T-helper 2 cell (primary cell): ENCODE measurements at places on chromosomes 3 and 15.
A peak's percentile ranks its signal among the peaks of the same experiment; 100 is the strongest.

DNA sequence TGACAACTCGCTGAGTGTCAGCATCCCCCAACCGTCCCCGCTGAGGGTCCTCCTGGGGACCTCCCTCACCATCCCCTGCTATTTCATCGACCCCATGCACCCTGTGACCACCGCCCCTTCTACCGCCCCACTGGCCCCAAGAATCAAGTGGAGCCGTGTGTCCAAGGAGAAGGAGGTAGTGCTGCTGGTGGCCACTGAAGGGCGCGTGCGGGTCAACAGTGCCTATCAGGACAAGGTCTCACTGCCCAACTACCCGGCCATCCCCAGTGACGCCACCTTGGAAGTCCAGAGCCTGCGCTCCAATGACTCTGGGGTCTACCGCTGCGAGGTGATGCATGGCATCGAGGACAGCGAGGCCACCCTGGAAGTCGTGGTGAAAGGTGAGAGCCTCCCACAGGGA is 35.4 kb downstream of the ACAN start:
- no peak for DNase-seq

DNA sequence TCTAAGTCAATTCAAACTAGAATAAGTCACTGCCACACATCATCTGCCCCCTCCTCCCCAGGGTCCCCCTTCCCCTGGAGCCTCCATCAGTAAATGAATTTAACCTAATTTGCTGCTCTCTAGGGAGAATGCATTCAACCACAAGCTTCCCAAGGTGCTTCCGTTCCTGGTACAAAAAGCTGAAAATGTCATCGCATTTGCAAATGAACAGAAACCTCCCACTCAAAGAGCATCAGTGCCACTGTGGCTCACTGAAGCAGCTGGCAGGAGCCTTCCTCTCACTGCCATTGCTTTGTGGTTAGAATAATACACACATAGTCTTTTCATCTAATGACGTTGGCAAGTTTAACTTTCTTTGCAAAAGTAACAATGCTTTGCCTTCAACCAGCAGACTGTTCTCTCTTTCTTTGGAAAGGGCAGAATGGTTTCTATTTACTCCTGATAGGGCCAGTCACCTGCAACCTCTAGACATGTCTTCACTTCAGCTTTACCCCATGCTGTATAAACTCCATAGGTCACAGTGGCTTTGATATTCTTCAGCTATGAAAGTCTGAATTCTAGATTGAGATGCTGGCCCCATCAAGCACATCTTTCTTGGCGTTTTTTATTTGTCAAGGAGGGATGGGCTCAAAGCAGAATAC is 238.1 kb downstream of the CPNE4 start:
- no peak for DNase-seq

GRCh38 chr3:36175916-36176461 is 204.3 kb upstream of the STAC start:
- DNase-seq, result no peak

- DNase-seq, result no peak
These were observed 67.9 kb downstream of the UNC13C start for GRCh38 chr15:54046093-54046492.

- DNase-seq, result no peak
These were observed 56.0 kb upstream of the DYNC1LI1 start for GRCh38 chr3:32626631-32627030.

GRCh38 chr3:23217872-23218554 is 14.9 kb downstream of the UBE2E2 start:
- no peak for DNase-seq

GRCh38 chr15:86854176-86854575 is 774.5 kb downstream of the AGBL1 start:
- no peak for DNase-seq

DNA sequence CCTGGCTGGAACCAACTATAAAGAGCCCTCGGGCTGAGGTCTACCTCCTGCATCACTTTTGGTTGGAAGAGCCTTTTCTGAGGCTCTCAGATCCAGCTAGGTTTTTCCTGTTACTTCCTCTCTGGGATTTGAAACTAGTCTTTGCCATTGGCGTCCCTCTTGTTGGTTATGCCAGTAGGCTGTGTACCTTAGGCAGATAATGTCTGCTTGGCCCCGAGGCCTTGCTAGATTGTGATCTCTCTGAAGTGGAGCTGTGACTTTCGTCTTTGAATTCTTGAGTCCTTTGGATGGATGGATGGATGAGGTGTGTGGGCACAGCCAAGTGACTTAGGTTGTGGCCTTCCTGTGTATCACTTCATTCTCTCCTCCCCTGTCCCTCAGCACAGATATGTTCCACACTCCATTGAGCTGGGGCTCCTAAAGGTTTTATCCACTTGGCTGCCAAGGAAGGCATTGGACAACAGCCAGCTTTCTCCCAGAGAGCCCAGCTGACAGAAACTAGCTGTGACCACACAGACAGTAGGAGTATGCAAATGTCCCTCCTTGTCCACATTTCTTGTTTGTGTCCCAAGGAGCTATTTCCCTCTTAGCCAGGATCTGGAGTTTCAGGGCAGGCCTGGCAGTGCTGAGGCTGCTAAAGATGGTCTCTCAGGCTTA is 7.9 kb upstream of the DNAJC17 start:
- DNase-seq, result no peak

- peak; percentile 48 for DNase-seq
These were observed at the start of gene APH1B for GRCh38 chr15:63277038-63277892. APH1B (plus strand) TSS chr15:63277605; CDS start chr15:63277624, 19 bp downstream.

GRCh38 chr3:48727511-48727910 is 10.5 kb upstream of the IP6K2 start:
- DNase-seq, result no peak

DNA sequence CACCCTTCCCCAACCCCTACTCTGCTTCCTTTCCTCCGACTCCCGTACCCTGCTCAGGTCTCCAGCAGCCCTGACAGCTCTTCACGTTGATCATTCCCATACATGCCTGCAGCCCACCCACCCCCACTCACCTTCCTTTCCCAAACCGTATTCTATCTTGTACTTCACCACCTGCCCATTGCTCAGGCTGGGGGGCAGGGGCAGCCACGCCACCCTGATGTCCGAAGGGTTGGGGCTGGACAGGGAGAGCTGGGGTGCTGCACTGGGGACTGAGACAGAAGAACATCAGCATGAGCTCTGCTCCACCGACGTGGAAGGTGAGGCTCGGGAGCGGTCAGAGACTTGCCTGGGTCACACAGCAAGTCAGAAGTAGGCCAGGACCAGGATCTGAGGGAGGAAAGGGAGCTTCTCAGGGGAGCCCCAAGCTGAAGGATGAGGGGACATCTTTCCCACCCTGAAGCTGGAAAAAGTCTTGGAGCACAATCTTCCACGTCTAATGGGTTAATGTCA is 16.5 kb upstream of the IGDCC3 start:
- no peak for DNase-seq

GRCh38 chr15:36117296-36117787 is 462.1 kb upstream of the CDIN1 start:
- DNase-seq, result no peak

- DNase-seq, result no peak
These were observed 213.3 kb downstream of the SLC9A9 start for GRCh38 chr3:143634991-143635390.

GRCh38 chr3:128845778-128846485 is 33.5 kb upstream of the ACAD9 start:
- DNase-seq, result peak; percentile 50

DNA sequence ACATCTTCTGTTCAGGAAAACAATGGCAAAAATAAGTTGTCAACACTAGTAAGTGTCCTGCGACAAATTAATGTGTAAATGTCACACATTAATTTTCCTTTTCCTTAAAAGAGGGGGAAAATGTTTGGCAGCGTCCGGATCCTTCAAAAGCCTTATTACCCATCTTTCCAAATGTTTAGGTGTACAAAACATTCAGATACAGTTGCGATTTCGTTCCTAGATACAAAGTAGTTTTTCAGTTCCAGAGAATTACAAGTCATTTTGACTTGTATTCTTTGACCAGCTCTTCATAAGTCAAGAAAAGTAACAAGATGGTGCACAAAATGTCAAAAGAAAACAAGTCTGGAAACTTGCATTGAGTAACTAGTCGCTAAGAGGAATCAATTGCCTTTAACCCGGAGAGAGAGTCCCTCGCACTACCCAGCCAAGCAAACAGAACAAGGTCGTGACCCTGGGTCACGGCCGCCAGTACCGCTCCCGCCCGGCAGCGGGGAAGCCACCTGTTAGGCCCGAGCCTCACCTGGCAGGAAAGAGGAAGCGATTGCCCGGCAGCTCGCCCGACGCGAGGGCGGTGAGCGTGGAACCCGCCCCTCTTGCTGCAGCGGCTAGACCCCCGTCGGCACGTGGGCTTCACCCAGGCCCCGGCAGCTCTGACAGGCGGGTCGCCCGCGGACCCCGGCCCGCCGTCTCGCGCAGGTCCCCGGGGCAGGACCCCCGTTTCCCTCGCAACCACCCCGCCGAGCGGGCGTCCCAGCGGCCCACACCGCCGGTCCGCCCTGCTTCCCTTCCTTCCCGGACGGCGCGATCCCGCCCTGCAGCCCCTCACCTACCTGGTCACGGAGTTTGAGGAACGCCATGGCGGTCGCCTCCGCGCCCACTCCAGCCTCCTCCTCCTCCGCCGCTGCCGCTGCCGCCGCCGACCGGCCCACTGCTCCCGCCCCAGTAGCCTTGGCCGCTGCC is 61.0 kb upstream of the ANKRD28 start:
- DNase-seq, result peak; percentile 79

DNA sequence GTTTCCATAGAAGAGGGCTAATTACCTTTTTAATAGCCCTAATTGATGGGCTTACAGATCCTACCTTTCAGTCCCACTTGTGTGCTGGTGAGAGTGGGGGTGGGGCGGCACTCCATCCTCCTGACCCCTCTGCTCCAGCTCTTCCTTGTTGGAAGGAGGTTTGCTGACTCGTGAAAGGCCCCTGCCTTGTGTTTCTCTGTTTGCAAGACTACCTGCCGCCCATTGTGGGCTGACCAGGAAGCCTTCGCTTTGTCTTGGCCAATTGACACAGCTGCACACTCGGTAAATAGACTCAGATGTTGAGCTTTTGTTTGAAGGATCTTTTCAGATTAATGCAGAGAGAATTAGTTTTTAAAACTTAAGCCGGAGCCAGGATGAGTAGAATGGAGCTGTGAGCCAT is 197.3 kb upstream of the HES1 start:
- DNase-seq, result no peak

- DNase-seq, result no peak
These were observed 150.8 kb upstream of the STAC start for GRCh38 chr3:36229496-36229895.

- DNase-seq, result no peak
These were observed 1.5 kb upstream of the SLC24A5 start for GRCh38 chr15:48119277-48119676.
